ENCODE measurements at places on chromosomes 16 and 17.

DNA sequence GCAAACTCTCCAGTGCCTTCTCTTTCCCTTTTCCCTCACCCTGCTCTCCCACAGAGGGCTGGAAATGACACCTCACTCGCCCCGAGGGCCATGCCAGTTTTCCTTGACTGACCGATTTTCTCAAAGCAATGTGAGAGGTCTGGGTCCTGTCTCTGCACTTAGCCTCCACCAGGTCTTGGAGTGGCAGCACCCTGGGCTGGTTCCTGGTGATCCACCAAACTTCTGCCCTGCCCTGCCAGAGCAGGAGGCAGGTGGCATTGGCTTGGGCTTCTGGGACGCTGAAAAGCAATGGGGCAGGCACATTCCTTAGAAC lies 97.5 kb downstream of the RAB11FIP4 start:
- DNase-seq, result no peak

- DNase-seq, result no peak
Observed at GRCh38 chr17:37756051-37756450, 11.2 kb upstream of the HNF1B start.

DNA sequence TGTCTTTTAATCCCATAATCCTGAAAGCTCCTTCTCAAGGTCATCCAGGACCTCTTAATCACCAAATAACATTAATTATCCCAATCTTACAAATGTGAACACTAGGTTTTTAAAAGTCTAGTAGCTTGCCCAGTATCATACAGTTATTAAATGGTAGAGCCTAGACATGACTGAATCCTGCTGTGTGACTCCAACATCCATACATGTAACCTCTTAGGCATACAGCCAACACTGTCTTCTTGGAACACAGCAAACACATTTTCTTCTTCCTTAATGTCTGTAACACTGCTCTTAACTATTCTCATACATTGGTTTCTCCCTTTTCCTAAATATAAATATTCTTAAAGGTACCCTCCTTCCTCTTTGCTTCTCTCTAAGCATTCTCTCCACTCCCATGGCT lies 13.7 kb downstream of the BRIP1 start:
- no peak for DNase-seq

DNA sequence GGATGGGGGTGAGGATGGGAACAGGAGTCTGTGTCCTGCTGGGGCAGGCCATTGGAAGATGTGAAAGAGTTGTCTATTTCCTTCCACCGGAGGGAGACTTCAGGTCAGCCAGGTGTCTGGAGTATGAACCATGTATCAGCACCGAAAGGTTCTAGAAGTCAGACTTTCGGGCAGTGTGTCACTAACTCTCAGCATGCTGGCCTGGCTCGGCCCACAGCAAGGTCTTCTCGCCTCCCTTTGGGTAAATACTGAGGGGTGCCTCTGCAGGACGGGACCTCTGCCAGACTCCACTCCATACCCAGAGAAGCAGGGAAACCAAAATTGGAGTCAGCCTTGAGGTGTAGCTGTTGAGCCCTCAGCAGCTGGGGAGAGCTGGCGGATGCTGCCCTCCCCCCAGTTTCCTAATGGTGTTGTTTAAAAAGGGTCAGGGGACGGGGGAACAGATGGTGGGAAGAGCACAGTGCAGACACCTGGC lies 507 bp downstream of the CIITA start:
- DNase-seq, result no peak

- no peak for DNase-seq
Observed at GRCh38 chr17:76255801-76256429, 9.2 kb upstream of the UBALD2 start.

GRCh38 chr16:58768145-58768544 lies 34.0 kb upstream of the GOT2 start:
- DNase-seq, result no peak

- DNase-seq, result no peak
Observed at GRCh38 chr16:75640598-75640997, 6.9 kb downstream of the KARS1 start.

DNA sequence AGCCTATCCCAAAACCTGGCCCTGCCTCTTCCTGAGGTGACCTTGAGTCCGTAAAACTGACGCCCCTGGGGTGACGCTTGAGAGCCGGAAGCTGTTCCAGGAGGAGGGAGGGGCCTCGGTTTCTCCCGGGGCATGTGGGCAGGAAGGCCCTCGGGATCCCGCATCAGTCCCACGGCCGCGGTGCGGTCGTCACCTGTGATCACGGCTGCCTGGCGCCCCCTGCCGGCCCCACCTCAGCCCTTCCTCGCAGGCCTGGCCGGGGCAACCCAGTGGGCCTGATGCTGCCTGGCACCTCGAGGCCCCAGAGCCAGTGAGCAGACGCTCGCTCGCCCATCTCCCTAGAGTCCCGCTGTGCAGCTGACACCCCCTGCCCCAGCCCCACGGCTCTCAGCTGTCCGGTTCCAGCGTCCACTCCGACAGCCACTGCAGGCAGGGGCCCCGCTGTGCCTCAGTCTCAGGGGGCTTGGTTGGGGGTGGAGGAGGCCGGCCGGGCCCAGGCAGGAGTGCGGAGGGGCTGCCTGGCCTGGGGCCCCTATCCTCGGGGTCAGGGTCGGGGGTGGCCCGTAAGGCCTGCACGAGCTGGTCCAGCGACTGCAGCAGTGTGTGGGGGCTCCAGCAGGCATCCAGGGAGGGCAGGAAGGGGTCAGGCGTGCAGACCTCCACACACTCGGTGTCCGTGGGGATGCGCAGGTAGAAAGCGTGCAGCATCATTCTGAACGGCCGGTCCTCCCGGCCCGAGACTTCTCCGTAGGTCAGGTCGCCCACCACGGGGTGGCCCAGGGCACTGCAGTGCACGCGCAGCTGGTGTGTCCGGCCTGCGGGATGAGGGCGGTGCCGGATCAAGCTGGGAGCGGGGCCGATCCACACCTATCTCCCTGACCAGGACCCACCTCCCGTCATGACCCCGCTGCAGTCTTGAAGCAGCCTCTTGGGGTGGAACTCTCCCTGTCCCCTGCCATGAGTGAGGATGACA lies 2.3 kb downstream of the RPUSD1 start:
- peak; percentile 40 for DNase-seq

GRCh38 chr16:74623214-74623838 lies 16.4 kb upstream of the GLG1 start:
- no peak for DNase-seq

GRCh38 chr16:50722405-50722737 lies 19.5 kb upstream of the CYLD start:
- DNase-seq, result no peak

GRCh38 chr16:6932871-6933385 lies 399.7 kb upstream of the RBFOX1 start:
- no peak for DNase-seq

DNA sequence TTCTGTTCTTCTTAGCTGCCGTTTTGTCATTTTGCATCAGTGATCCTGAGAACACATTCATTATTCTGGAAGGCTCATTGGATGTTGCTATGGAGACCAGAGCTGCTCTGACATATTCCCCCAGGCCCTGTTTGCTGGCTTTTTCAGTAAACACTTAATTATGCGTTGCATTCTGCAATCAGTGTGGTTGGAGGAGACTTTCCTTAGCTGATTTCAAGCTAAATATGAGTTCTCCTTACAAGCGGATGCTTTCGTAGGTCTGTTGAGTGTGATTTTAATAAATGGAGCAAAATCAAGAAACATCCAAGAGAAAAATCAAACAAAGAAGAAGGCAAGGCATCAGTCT lies 38.2 kb upstream of the NUDT7 start:
- DNase-seq, result no peak

DNA sequence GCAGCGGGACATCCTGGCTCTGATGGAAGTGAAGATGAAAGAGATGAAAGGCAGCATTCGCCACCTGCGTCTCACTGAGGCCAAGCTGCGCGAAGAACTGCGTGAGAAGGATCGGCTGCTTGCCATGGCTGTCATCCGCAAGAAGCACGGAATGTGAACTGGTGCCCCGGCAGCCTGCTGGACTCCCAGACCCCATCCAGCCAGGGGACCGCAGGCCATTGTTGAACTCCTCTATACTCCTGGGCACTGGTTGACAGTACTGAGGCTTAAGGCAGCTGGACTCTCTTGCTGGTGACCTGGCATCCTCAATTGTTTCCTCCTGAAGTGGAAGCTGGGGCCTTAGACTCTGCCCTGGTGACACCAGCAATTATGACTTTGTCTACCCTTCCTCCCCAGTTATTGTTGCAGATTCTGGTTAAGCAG lies 1.2 kb downstream of the THAP11 start:
- no peak for DNase-seq

DNA sequence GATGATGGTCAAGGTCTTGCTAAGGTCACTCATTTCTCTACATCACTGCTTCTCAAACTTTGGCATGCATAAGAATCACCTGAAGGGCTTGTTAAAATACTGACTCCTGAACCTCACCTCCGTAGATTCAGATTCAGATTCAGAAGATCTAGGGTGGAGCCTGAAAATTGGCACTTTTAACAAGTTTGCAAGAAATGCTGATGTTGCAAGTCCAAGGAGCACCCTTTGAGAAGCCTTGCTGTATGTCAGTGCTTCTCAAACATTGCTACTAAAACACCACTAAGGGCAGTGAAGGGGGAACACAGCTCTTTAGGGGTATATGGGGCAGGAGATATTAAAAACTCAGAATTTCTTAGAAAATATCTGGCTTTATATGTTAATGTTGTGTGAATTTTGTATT lies 13.7 kb upstream of the MYH1 start:
- DNase-seq, result no peak

DNA sequence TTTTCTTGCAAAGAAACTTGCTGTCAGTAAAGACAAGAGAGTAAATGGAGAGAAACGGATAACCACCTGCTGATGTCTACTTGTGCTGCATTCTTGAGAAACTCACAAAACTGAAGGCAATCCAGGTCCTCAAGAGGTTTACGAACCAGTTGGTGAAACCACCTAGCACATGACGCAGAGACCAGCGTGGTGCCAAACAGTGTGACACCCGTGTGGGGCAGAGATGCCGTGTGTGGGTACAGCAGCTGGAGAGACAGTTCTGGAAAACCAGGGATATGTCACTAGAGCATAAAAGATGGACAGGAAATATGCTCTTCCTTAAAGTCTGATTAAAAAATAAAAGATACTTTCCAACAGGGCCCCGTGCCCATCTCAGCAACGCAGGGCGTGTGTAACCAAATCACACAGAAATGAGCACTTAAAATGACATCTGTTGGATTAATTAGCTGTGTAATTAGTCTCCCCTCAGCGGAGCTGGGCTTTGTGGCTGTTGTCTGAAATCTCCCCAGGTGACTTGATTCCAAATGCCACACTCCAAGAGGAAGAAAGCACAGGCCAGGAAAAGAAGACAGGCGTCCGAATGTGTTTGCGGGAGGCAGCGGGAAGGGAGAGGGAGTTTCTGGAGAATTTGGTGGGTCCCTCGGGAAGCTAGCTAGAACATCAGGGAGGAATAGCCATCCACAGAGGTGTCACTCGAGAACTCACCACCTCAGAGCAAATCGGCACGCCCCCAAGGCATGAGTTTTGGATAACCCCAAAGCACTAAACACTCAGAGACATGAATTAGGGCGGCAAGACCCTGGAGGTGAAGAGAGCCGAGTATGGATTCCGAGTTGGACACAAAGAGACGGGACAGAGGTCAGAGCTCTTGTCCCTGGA lies 109.8 kb downstream of the ZFHX3 start:
- DNase-seq, result no peak

DNA sequence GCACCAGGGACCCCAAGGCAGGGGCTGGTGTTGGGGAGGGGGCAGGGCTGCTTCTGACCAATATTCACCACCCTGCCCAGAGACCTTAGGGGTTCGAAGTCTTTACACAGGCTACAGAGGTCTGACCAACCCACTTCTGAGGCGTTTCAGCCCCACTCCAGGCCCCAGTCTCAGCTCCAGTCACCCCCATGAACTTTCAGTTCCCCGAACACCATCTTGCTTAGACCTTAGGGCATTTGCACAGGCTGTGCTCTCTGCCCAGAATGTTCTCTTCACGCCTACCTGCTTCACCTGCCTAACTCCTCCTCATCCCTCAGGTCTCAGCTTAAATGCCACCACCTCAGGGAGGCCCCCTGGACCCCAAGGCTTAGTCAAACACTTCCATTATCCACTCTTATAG lies 25.8 kb upstream of the CPNE2 start:
- no peak for DNase-seq

- DNase-seq, result no peak
Observed at GRCh38 chr16:17270111-17270510, 200.6 kb downstream of the XYLT1 start.

DNA sequence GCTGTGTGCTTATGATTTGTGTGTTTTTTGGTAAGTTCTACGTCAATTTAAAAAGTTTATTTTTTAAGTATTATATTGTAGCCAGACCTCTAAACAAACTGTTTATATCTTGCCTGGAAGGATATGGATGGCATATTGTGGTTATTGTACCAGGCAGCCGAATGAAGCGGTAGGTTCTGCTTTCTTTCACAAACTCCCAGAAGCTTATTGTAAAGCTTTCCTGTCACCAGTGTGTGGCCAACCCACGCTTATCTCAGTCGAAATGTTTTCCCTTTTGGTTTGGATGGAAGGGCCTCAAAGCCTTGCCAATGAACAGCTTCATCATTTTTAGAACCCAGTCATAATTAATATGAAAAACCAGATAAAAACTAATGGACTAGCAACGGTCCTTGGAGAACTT lies 53.1 kb downstream of the CYB5B start:
- DNase-seq, result no peak

- DNase-seq, result no peak
Observed at GRCh38 chr16:88880226-88881006, 14.0 kb upstream of the PABPN1L start.

DNA sequence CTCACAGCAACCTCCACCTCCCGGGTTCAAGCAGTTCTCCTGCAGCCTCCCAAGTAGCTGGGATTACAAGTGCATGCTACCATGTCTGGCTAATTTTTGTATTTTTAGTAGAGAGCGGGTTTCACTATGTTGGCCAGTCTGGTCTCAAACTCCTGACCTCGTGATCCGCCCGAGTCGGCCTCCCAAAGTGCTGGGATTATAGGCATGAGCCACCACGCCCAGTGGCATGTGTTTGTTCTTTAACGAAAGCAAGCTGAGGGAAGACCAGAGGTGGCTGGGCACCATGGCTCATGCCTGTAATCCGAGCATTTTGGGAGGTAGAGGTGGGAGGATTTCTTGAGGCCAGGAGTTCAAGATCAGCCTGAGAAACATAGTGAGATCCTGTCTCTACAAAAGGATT lies 18.1 kb downstream of the TNFRSF13B start:
- no peak for DNase-seq

- DNase-seq, result no peak
Observed at GRCh38 chr16:52529226-52529625, 17.7 kb downstream of the TOX3 start.

DNA sequence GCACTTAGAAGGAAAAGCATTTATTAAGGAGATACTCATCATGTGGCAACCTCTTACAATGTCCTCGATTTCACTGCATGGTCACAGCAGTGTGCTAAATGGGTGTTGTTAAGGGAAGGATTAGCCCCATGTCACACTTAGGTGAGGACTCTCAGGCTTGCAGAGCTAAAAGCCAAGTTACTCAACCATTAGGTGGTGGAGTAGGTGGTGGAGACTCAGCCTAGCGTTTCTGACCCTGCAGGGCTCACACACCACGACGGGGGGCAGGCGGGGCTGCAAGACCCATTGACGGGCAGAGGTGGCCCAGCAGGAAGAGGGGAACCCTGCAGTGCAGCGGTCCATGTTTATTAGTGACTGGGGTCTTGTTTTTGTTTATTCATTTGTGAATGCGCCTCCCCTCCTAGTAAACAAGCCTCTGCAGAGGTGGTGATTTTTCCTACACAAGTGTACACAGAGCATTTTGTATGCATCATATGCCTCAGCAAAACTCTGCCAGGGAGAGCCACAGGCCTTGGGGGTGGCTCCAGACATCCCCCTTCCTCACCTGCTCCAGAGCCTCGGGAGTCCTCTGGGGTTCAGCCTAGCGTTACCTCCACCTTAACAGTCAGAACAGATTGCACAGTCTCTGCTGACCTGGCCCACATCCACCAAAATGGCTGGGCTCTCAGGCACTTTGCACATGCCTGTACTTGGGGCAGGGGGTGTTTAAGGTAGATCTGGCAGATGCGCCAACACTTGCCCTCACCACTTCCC lies 216.7 kb downstream of the C16orf95 start:
- DNase-seq, result no peak
